ENCODE measurements at places on chromosomes 7 and 10.
A peak's percentile ranks its signal among the peaks of the same experiment; 100 is the strongest.

DNA sequence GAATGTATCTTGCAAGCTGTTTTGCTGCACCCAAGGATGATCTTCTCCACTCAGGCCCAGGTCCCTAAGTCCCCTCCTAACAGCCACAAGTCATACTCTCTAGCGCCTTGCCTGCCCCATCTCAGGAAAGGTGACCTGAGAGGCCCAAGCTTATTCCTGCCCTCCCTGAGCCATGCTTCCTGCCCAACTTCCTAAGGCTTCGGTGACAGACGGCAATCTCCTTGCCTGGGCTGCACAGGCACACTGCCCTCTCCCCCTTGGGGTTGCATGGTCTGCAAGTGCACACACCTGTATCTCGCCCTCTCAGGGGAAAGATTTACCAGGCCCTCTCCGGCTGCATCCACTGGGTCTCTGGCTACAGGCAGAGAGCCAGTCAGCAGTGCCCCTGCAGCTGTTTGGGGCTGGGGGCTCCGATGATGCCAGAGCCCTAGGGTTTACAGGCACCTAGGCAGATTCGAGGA is 771 bp upstream of the ADIRF start:
- no peak for DNase-seq

DNA sequence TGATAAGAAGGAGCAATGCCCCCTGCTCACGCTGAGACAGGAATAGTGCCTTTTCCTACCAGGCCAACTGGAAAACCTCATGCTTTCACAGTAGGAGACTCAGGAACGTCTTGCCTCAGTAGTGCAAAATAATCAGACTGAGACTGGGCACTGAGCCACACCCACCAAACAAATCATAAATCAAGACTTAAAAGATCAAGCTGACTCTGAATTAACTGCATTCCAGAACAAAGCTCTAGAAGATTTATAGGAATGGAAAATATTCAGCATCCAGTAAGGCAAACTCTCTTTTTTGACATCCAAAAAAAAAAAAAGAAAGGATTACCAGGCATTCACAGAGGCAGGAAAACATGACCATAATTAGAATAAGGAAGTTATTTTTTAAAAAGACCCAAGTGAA is 30.5 kb upstream of the SLC18A3 start:
- DNase-seq, result peak; percentile 2

GRCh38 chr7:70884809-70885208 is 247.1 kb upstream of the GALNT17 start:
- DNase-seq, result no peak

DNA sequence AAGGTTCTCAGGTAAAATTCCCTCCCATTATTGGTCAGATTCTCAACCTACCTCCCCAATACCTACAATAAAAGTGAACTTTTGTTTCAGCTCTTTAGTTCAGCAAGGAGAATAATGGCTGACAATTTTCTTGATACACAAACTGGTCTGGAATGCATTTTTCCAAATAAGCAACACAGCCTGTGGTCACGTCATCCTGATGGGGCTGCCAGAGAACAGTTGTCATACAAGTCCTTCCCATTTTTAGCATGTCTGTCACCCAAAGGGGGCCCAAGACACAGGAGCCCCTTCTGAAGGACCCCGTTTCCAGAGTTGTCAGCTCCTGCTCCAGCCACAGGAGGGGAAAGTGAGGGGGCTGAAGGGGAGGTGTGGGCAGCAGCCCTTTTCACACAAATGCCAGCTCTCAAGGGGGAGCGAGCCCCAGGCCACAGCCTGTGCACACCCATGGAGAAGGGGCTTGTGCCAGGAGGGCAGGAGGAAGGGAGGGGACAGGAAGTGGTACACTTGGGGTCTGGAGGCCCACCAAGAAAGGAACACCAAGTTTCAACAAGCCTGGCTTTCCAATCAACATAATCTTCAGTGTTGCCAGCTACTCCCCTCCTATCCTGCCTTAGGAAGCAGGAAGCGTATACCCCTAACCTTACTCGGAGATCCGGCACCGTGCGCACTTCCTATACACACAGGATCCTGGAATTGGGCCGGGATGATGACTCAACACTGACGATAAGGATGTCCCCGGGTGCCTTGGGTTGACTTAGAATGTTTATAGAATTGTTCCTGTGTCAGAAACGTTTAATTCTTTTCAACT is 43.4 kb upstream of the PDLIM1 start:
- DNase-seq, result no peak

DNA sequence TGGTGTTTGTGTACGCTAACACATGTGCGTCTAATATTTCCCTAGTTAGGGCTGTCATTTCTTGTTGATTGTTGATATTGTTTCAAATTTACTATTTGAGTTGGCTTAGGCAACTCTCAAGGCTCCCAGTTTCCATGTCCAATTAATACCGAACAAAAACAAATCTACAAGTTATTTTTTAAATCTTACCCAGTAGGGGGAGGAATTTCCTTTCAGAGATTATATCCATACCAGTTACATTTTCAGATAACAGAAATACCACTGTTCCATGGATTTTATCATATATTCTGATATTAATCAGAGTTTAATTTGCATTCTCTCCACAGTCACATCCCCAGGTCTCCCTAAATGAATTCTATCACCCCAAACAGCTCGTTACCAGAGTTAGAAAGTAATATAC is 7.2 kb upstream of the AKR1B10 start:
- DNase-seq, result no peak

- DNase-seq, result no peak
Observed at GRCh38 chr10:30977385-30977784, 54.3 kb downstream of the ZNF438 start.
